Stimulated activated memory B cell treated with anti-CD40 and anti-IgM and Interleukin-4, amounts not matched to agents 10 μg/mL and 1 μg/mL and 100 μg/mL, for 72 hours (primary cell): ENCODE measurements at places on chromosomes 3 and 15.
A peak's percentile ranks its signal among the peaks of the same experiment; 100 is the strongest.

DNA sequence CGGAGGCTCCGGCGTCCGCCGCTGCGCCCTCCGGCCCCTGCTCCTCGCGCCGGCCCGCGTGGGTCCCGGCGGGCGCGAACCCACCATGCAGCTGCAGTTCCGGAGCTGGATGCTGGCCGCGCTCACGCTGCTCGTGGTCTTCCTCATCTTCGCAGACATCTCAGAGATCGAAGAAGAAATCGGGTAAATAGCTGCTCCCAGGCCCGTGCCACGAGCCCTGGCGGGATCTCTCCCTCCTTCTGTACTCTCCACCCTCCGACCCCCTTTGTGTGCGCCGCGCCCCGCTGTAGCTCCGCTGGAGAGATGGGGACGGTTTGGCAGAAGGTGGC is 263 bp downstream of the ST8SIA2 start:
- ATAC-seq, result no peak

DNA sequence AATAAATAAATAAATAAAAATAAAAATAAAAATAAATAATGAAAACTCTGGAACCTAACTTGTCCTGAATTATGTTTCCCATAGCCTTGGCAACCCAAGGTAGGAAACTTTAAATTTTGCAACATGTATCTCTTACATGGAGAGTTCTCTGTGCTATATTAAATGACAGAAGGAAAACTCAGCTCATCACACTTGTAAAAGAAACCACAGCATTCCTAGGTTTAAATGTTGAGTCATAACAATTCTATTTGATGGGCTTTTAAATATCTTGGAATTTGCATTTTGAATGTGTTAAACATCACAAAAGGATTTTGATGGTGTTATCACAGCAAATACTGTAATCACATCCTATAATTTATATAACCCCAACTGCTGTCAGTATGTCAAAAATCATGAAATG is 144.2 kb downstream of the LRTM1 start:
- no peak for ATAC-seq

GRCh38 chr3:183545708-183546107 is 9.8 kb downstream of the KLHL6 start:
- ATAC-seq, result no peak

DNA sequence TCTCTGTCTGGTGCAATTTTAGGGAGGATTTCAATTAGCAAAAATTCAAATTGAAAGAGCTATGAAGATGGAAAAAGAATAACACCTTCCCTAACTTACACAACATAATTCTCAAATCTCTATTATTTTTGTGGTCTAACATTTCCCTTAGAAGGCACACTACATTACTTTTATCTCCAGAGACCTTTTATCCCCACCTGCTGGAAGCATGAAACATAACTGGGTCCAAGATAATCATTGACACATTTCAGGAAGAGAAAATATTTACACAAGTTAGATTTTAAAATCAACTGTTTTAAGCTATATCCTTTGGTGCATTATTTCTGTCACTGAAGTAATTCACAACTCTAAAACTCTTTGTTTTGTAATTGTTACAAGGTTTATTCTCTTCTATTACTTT is 779.5 kb downstream of the ROBO1 start:
- no peak for ATAC-seq

DNA sequence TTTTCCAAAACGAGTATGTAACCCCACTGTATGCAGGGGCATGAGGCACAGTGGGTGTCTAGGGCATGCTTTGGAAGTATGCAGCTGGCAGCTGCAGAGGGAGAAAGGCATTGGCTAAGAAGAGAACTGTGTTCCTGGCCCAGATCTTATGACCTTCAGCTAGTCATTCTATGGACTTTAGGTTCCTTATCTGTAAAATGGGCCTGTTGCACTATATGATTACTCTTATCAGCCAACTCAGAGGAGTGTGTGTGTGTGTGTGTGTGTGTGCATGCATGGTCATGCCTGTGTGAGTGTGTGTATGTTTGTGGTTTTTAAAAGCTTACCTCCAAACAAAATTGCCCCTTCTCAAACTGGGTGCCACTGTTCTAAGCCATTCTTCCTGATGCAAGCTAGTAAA is 27.4 kb upstream of the CHST2 start:
- no peak for ATAC-seq

DNA sequence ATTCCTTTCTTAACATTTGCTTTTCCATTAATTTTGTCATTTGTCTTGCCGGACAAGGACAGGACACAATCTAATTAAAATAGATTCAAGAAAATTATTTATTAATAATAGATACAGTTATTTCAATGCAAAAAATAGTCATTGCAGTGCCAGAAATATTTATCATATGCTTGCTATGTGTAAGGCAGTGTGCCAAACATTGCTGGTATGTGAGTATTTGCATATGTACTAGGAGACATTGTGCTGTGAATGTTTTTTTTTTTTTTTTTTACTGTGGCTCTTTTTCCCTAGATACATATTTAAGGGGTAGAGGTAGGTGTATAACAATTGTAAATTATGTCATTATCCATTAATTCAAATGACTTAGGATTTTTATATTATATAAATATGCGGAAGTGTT is 23.3 kb downstream of the SPRED1 start:
- ATAC-seq, result no peak

DNA sequence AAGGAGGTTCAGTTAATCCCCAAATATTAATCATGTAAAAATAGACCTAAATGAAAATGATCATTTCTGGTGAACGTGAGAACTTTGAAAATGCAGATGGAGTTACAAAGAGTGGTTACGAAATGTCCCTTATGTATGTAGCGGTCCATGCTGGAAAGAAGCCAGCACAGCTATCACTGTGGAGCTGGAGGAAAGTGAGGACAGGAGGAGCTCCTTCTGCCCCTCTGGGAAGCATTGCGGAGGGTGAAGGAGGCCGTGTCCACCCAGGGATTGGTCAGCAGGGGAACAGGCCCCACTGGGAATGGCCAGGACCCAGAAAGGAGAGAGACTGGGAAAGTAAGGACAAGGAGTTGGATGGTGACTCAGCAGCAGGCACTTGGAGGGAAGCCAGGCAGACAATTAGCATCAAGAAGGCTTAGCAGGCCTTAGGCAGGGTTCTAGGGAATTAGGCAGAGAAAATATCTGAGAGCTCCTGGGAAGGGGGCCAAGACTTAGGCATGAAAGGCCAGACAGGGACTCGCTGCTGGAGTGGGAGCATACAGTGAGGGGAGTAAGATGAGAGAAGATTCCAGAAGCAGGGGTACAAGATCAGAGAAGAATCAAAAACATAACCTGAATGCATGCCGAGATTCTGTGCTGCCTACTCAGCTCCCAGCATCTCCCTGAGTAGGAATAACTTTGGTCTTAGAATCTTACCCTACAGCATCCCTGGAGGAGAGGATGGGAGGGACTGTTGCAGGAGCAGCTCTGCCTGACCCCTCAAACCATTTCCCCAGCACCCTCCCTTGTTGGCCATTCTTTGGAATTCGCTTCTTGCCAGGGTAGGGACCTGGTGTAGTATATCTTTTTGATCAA is 171.0 kb upstream of the UMPS start:
- ATAC-seq, result peak; percentile 26

- ATAC-seq, result no peak
These were observed 141.7 kb downstream of the OSBPL10 start for GRCh38 chr3:31839144-31839917.

DNA sequence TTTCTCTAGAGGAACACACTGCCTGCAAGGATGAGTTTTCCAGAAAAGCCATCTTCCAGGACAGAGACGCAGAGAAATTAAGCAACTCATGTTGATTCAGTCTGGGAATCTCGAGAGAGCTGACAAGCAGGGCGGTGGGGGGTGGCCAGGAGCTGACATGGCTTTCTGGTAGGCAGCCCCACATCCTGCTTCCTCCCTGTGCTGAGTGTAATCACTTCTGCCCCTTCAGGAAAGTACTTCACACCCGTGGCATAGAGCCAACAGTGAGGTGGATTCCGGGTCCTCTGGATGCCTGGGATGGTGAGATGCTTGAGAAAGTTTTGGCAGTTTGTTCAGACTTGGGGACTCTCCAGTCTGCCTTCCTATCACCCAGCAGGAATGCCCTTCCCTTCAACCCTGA is 221.1 kb downstream of the SLCO3A1 start:
- ATAC-seq, result no peak

DNA sequence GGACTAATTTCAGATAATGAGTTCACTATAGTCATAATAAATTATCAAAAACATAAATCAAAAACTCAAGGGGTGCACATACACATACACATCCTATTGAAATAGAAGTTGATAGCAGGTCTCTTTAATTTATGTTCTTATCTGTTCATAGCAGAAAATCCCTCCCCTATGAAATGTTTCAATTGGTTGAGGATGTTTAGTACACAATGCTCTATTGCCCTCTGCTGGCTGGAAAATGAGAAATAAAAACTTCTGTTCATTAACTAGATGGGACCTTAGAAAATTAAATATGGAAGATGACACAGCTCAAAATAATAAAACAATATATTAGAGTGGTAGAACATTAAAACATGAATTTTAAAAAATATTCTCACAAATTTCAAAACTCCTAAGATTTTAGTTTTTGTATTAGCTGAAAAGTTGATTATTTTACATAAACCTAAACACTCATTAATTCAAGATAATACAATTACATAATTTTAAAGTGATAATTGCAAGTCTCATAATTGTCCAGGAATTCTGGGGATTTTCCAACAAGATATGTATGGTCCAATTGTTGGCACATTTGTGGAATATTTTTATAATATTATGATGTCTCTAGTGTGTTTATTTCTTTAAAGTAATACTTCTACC is 735.0 kb downstream of the ROBO1 start:
- no peak for ATAC-seq

GRCh38 chr15:44659056-44659455 is 4.4 kb downstream of the SPG11 start:
- ATAC-seq, result no peak
